Stimulated activated CD8-positive, alpha-beta memory T cell treated with anti-CD3 and anti-CD28 coated beads, Interleukin-4, amount 100 ng/mL, for 1 hour (primary cell): ENCODE measurements at places on chromosomes 13 and 19.

GRCh38 chr19:3396881-3397265, 30.5 kb downstream of the NFIC start:
- DNase-seq, result no peak

DNA sequence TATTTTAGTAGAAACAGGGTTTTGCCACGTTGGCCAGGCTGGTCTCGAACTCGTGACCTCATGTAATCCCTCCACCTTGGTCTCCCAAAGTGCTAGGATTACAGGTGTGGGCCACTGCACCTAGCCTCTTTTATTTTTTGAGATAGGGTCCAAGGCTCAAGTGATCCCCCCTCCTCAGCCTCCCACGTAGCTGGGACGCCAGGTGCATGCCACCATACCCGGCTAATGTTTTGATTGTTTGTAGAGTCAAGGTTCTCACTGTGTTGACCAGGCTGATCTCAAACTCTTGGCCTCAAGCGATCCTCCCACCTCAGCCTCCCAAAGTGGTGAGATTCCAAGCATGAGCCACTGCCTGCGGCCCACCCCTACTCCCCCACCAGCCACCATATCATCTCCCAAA, 6.3 kb downstream of the SLC7A9 start:
- no peak for DNase-seq

DNA sequence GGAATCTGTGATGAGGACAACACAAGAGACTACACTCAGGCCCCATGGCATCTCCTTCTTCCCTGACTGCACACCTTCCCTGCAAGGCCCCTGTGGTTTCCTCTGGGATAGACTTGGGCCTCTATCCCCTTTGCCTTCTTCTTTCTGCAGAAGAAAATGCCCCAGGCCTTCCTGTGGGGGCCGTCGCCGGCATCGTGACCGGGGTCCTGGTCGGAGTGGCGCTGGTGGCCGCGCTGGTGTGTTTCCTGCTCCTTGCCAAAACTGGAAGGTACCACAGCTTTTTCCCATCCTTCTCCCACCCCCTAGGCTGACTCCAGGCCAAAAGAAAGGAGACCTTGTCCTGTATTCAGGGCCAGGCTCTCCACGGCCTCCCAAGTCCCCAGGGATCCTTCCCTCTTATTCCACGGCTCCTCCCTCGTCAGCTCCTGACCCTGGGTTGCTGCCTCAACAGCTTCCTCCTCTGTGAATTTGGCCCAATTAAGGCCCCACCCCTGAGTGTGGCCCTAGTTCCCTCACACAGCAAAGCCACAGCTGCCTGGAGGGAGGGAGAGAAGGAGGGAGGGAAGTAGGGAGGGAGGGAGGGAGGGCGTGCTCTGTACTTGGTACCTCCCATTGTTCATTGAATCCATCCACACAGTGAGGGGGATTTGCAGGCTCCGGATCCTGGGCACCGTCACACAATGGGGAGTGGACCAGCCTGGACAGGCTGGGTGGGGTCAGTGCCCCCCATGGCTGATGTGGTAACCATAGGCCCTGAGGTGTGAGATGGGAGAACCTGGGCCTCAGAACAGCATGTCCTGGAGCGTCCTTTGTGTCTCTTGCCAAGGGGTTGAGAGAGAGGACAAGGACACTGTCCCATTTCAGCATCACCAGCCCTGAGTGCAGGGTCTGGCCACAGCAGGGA, 12.5 kb downstream of the CEACAM3 start:
- no peak for DNase-seq

DNA sequence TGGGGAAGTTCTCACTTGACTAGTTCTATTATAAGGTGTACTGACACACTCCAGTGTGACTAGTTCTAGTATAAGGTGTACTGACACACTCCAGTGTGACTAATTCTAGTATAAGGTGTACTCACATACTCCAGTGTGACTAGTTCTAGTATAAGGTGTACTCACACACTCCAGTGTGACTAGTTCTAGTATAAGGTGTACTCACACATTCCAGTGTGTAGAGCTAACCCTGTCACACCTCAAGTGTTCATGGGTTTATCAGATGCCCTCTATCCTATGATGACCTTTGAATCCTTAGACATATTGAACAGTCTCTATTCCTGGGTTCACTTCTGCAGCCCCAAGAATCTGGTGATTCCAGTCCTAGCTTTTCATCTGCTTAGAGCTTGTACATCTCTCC, 54.6 kb upstream of the MYO16 start:
- no peak for DNase-seq

GRCh38 chr19:5130371-5131030, 161.6 kb downstream of the KDM4B start:
- peak; percentile 43 for DNase-seq

DNA sequence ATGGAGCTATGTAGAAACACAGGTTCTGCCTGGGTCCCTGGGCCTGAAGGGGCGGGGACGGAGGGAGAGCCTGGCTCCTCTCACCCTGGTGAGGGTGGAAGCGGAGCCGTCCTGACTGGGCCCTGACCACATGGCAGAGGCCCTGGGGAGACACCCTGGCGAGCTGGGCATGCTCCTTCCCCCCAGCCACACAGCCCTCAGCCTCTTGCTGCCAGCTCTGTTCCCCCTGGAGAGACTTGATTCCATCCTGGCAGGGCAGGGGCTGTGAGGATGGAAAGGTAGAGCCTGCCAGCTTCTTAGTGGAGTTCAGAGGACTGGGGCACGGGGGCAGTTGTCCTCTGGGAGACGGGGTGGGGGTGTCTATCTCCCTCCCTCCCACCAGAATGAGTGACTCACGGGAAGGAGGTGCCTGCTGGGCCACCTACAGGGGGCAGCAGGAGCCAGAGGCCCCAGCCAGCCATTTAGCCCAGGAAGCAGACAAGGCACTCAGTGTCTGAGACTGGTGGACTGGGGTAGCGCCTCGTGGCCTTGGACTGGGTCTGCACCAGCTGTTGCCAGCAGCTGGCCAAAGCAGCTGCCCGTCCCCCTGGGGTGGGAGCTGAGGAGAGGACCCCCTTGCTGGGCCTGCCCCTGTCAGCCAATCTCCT, 22.8 kb upstream of the RNF17 start:
- no peak for DNase-seq

- DNase-seq, result no peak
These were observed 673.7 kb upstream of the MIR17HG start for GRCh38 chr13:90673746-90674145.

- DNase-seq, result no peak
These were observed 440.9 kb upstream of the MIR17HG start for GRCh38 chr13:90906554-90906953.

GRCh38 chr13:24043590-24044350, 116.8 kb upstream of the SPATA13 start:
- DNase-seq, result no peak

DNA sequence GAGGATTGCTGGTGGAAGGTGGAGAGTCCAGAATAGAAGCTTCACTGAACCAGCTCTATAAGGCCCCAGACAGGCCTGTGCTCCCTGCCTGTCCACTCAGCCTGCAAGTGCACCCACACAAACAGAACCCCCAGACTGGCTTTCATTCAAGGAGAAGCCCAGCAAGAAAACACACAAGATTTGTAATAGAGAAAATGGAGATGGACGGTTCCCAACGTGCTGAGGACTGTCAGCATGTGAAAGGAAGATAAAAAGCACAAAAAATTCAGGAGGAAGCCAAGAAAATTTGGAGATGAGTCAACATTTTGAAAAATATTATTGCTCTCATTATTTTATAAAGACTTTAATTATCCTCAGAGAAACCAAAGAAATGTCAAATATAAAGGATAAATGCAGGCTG, 218.2 kb upstream of the SLC10A2 start:
- DNase-seq, result no peak

DNA sequence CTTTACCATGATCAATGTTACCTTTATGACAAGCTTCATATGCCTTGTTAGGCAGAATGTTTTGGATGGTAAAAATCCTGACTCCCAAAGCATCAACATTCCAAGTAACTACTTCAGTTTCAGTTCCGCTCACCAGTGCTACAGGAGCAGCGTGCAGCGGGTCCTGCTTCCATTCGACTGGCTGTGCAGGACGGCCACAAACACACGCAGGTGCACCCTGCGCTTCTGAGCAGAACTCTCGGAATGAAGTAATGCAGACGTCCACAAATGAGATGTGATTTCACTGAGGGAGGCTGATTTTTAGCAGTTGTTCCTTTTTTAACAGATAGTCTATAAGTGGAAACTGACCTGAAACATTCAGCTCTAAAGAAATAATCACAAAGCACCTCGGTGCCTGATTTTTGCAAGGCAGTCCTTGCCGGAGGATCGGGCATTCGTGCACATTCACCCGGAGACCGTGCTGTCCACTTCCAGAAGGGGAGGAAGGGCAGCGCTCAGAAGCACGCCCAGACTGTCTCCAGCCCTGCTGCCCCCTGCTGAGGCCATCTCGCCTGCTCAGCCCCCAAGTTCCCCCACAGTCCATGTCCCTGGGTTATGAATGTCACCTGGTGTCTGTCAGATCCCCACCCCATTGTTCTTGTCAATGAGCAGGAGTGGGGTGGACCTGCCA, 85.8 kb downstream of the RAB20 start:
- DNase-seq, result no peak

- DNase-seq, result no peak
These were observed 603.0 kb downstream of the LMO7 start for GRCh38 chr13:76239031-76239680.

- no peak for DNase-seq
These were observed 6.1 kb upstream of the FXYD3 start for GRCh38 chr19:35109395-35110112.

- no peak for DNase-seq
These were observed 529 bp downstream of the LONP1 start for GRCh38 chr19:5719274-5719960.

DNA sequence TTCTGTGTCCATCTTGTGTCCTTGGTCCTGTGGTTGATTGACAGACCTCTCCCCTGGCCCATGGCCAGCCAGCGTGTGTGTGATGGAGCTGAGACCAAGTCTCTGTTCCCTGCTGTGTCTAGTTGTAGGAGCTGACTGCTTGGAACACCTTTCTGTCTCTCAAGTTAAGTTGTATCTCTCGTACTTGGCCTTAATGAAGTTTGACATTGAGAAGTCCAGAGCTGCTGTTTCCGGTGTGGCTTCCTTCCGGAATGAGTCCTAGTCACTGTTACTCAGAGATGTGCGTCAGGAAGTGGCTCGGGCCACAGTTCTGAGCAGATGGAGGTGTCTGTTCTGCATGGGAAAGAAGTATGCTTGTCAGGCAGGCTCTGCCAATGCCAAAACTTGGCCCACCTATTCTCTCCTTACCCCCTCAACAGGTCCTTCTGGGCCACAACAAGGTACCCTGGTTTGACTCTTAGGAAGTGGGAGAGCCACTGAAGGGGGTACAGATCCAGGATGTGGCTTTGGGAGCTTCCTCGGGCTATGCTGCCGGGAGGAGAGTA, 54.3 kb downstream of the GATAD2A start:
- DNase-seq, result peak; percentile 29

DNA sequence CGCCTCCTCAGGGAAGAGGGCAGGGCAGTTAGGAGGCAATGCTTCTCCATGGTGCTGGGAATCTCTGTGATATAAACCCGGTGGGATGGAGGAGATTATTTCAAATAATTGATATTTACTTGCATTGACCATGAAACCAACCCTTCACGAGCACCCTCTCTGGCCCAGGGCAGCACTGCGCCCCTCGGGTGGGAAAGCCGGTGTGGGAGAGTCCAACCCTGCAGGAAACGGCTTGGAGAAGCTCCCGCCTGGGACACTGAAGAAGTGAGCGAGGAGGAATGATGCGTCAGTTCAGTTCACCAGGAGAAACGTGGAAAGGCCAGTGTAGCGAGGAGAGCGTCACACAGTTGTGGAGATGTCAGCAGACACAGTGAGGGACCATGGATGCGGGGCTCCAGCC, 99.9 kb downstream of the COL4A2 start:
- no peak for DNase-seq
